ENCODE measurements at places on chromosomes 12 and 14. TPM values are rescaled to one million over a fixed set of nuclear protein-coding genes. Genes with fewer than 3 reads are reported as not detected.

DNA sequence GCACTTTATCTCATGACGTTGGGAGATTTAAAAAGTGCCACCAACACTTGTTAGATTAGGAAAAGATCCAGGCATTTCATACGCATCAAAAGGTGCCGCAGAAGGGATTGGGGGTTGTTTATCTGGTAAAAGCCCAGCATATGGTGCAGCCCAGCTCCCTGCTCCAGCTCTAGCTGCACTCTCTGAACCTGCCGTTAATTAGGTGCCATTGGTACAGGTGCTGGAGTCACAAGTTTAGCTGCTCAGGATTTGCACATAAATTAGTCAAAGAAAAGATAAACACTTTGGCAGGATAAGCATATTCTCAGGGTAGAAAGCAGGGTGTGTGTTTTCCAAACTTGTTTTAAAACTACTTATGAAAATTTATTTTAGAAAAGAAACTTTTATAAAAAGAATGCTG, 932.6 kb upstream of the TMEM132C start:
- DNase-seq: no peak
- no peak overlapping the region for H3K27ac ChIP-seq

DNA sequence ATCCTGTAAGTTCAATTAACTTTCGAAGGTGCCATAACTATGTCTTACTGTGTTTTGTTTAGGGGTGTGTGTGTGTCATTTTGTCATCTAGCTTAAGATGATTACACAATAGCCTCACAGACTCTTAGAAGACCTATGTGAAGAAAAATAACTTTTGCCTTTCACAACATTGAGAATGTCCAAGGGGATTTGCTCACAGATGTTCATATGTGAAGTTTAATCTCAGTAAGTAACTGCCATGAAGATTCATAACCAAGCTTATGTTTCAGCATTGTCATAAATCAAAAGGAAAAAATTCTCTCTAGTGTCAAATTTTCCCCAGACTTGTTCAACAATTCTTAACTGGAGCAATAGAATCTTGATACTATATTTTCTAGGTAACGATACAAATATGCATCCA, 226.1 kb upstream of the PRKD1 start:
- no peak overlapping the region for H3K4me3 ChIP-seq
- DNase-seq: no peak
- H3K4me1 ChIP-seq: no peaks in the 10 kb centered on the region
- no peaks in the 10 kb centered on the region for H3K27me3 ChIP-seq

GRCh38 chr14:24634158-24634557, at the start of gene GZMB:
GZMB (minus strand) TSS chr14:24634190; CDS start chr14:24634160, 30 bp downstream.
- no peak within 1 kb of the TSS for H3K4me3 ChIP-seq
- H3K27ac ChIP-seq: no peak within 1 kb of the TSS
- no peak for DNase-seq

GRCh38 chr12:108592033-108592909, 5.6 kb downstream of the TMEM119 start:
- H3K27ac ChIP-seq: no peak overlapping the region
- no peaks in the 10 kb centered on the region for H3K36me3 ChIP-seq
- H3K27me3 ChIP-seq: no peaks in the 10 kb centered on the region

DNA sequence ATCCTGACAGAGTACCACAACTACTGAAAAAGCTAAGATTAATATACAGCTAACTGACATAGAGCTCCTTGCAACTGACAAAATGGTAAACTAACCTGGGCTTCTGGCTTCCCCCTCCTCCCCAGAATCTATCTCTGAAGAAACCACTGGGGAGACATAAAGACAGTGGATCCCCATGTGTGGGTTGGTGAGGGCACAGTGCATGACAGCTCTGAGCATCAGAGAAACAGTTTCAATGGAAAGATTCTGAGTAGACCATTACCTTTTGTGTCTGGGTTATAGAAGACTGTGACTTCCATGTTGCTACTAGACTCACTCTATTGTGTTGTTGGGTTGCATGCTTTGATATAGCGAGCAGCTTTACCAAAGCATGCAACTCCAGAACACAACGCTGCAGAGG, 247.4 kb downstream of the EFCAB11 start:
- no peaks in the 10 kb centered on the region for H3K36me3 ChIP-seq
- H3K4me3 ChIP-seq: no peak overlapping the region
- no peak overlapping the region for H3K27ac ChIP-seq
- DNase-seq: no peak

GRCh38 chr12:45973526-45973925, 16.8 kb downstream of the SCAF11 start:
- H3K27ac ChIP-seq: no peak overlapping the region
- H3K4me1 ChIP-seq: peaks cover 59% of the 10 kb centered on the region
- H3K4me3 ChIP-seq: no peak overlapping the region
- no peaks in the 10 kb centered on the region for H3K27me3 ChIP-seq

- no peaks in the 10 kb centered on the region for H3K4me1 ChIP-seq
- no peaks in the 10 kb centered on the region for H3K36me3 ChIP-seq
- H3K27ac ChIP-seq: no peak overlapping the region
- H3K27me3 ChIP-seq: no peaks in the 10 kb centered on the region
- H3K4me3 ChIP-seq: no peak overlapping the region
Measured at GRCh38 chr14:80809663-80810062, 131.9 kb downstream of the CEP128 start.

DNA sequence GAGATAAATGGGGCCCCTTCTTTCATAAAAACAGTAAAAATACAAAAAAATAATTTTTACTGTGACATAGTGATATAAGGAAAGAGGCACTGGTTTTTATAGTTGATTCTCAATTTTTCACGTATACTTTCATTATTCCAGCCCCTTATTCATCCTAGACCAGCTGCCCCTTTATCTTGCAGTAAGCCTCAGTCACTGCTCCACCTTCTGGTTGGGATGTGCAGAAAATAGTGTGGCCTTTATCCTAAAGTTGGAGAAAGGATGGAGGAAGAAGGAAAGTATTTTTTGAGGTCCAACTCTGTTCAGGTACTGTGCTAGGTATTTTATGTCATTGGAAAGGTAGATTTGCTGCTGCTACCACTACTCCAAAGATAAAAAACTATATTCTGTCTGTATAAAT, 172.7 kb downstream of the ANO6 start:
- H3K36me3 ChIP-seq: peaks cover 29% of the 10 kb centered on the region
- no peak for DNase-seq
- H3K27me3 ChIP-seq: no peaks in the 10 kb centered on the region
- no peaks in the 10 kb centered on the region for H3K4me1 ChIP-seq

DNA sequence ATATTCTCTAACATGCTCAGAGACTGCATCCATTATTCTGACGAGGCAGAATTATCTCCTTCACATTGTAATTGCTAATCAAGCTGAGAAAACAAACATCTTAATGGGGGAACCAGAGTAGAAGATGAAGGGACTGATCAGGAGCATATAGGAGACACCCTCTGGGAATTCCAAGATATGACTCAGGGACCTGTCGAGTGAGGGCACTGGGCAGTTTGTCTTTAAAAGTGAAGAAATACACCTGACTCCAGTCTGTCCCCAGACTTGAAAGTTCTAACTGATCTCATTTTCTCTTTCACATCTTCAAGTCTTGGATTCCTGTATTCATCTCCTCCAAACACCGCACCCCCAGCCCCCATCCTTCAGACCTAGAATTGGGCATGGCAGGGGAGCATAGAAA, 226.9 kb upstream of the PLXNC1 start:
- H3K36me3 ChIP-seq: no peaks in the 10 kb centered on the region
- H3K4me3 ChIP-seq: no peak overlapping the region
- no peak overlapping the region for H3K27ac ChIP-seq
- H3K27me3 ChIP-seq: no peaks in the 10 kb centered on the region

DNA sequence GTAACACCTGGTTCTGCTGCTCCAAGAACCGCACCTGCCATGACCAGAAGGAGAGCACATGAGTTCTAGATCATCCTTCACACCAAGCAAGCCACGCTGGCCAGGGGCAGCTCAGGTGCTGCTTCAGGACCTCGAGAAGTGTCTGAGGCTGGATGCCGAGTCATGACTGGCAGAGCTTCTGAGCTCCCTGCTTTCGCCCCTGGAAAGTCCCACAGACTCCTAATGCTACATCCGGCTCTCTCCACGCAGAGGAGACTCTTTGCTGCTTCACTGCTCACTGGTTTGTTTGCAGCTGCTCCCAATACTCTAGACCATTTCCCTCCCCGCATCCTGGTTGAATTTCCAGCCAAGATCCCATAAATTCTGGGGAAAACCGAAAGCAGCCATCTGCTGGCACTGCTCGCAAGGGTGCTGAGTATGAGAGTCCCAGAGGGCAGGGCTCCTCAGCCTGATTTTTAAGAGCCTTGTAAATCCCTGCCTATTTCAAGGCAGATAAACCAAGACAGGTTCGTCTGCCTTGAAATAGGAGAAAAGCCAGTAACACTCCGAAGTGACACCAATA, 1.4 kb downstream of the KRT2 start:
- peak; percentile 88 for DNase-seq
- peak overlapping the region; percentile 20 for H3K4me3 ChIP-seq
- H3K4me1 ChIP-seq: peaks cover 8% of the 10 kb centered on the region
- H3K27me3 ChIP-seq: no peaks in the 10 kb centered on the region
- H3K27ac ChIP-seq: peak overlapping the region; percentile 37
- no peaks in the 10 kb centered on the region for H3K36me3 ChIP-seq

DNA sequence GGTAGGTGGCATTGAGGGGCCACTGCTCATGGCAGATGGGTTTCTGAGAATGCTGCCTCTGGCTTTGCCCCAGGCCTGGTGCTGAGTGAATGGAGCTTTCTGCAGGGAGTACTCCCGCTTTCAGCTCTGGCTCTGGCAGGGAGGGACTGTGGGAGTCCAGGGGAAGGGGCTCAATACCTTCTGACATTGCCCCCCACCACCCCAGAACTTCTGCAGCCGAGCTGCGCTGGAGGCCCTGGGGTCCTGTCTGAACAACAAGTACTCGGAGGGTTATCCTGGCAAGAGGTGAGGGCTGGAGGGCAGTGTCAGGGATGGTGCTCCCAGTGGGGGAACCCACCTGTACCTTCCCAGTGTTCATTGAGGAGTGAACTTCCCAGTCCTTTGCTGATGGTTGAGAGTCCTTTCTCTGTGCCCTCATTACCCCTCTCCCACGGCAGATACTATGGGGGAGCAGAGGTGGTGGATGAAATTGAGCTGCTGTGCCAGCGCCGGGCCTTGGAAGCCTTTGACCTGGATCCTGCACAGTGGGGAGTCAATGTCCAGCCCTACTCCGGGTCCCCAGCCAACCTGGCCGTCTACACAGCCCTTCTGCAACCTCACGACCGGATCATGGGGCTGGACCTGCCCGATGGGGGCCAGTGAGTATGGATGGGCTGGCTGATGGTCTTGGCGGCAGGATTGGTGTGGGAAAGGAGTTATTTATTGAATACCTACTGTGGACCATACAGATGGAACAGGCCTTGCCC, 1.9 kb downstream of the SHMT2 start:
- no peak overlapping the region for H3K27ac ChIP-seq
- H3K36me3 ChIP-seq: peaks cover 32% of the 10 kb centered on the region
- no peak overlapping the region for H3K4me3 ChIP-seq
- no peak for DNase-seq
- H3K27me3 ChIP-seq: no peaks in the 10 kb centered on the region

- no peak overlapping the region for H3K4me3 ChIP-seq
- no peaks in the 10 kb centered on the region for H3K27me3 ChIP-seq
- DNase-seq: no peak
- H3K27ac ChIP-seq: no peak overlapping the region
Measured at GRCh38 chr12:91211866-91212265, 29.2 kb upstream of the DCN start.

DNA sequence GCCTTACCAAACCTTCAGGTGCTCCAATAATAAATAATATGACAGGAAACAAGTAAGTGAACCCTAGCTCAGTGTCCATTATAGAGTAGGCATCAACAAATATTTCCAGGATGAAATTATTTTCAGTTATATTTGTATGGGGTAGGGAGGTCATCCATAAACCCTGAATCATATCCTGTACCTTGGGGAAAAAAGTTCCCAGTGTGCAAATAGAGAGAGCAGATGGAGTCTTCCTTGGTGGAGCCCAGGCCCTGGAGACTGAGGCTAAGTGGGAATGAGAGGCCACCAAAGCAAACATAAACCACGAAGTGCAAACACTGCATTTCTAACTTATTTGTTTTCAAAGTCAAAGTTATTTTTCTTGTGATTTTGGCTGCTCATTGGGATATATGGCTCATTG, 8.5 kb upstream of the ERP27 start:
- H3K36me3 ChIP-seq: no peaks in the 10 kb centered on the region
- no peak for DNase-seq
- H3K4me1 ChIP-seq: peaks cover 22% of the 10 kb centered on the region
- no peak overlapping the region for H3K4me3 ChIP-seq

Gene SLC35F4
- not detected for total RNA-seq

Gene CELA1
- total RNA-seq: not detected

Gene SDSL
- total RNA-seq: not detected

Gene TUBA1B
- total RNA-seq: 638 TPM

Gene TC2N
- total RNA-seq: 50.3 TPM

Gene WDHD1
- total RNA-seq: 3.2 TPM

Gene FSCB
- total RNA-seq: not detected

Gene RNASE7
- 18.2 TPM for total RNA-seq
